ENCODE measurements at places on chromosomes 7 and 10. TPM values are rescaled to one million over a fixed set of nuclear protein-coding genes. Genes with fewer than 3 reads are reported as not detected.

GRCh38 chr7:79923953-79924352 lies 210.7 kb upstream of the GNAI1 start:
- no peak for DNase-seq

GRCh38 chr10:60934215-60935175 lies 9.5 kb downstream of the RHOBTB1 start:
- DNase-seq: peak; percentile 48

CFAP46 gene
- total RNA-seq: 0.41 TPM

KMT2E gene
- 147 TPM for total RNA-seq

OPN1SW gene
- not detected for total RNA-seq

- peak; percentile 21 for DNase-seq
Measured at GRCh38 chr10:124494046-124494807, 32.6 kb downstream of the LHPP start.

IKZF1 gene
- 6.1 TPM for total RNA-seq

PTPRZ1 gene
- total RNA-seq: 31.5 TPM

- peak; percentile 77 for DNase-seq
Measured at GRCh38 chr10:11823122-11823988, at the start of gene PROSER2. PROSER2 (plus strand) TSS chr10:11823356; CDS start chr10:11852078, 28,722 bp downstream.

- peak; percentile 70 for DNase-seq
Measured at GRCh38 chr10:130014263-130015074, 50.4 kb upstream of the EBF3 start.

FAM25A gene
- total RNA-seq: 25.8 TPM

DNA sequence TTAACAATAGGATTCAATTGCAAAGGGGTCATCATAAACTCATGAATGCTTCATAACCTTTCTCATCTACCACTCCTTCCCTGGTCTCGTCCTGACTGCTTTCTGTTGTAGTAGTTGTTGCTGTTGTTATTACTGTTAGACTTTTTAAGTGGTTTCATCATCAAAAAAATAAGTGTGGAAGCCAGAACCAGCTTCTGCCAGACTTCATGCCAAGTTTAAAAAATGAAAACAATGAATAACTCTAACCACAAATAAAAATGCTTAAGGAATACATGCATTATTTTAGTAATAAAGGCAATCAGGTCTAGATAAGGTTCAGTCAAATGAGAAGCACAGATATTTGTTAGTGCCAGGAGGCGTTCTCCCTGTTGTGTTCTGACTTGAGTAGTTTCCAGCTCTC lies 85.4 kb downstream of the PCLO start:
- DNase-seq: no peak

- no peak for DNase-seq
Measured at GRCh38 chr7:115252461-115252860, 330.6 kb downstream of the MDFIC start.

DNA sequence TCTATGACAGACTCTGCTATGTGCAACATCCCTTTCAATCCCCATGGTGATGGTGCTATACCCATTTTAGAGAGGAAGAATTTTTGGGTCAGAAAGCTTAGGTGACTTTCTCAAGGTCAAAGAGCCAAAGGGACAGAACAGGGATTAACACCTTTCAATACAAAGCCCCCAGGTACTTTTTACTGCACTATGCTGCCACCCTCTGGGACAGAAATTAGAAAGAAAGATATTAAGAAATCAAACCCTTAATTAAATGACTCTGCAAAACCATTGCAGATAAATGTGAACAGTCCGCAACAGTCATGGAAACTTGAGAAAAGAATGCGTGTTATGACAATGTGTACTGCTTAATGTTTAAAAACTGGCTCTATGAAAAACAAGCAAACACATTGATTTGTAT lies 673.7 kb downstream of the MAGI2 start:
- no peak for DNase-seq

NME8 gene
- total RNA-seq: 0.10 TPM

DNA sequence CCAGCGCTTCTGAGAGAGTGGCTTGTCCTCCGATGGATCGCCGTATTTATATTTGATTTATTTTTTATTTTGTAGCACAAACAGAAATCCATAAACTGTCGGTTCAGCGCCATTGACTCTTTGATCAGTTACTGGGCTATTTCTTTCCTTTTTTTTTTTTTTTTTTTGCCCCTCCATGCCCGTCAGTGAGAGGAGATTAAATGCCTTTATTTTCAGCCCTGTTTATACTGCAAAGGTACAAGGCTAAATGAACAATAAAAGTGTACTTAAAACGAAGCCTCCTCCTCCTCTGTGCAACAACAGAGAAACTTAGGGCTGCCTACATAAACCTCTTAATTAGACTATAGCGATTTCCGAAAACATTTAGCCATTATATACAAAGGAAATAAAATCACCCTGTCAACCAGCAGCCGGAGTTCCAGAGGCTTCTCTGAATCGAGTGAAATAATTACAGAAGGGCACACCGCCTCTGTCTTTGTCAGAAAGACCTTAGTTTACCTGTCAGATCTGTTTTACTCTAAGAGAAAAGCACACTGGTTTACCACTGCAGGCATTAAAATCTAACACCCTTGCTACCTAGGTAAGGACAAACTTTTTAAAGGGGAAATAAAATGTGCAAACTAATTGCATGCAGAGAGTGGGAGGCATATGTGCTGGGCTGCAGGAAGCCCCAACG lies 3.5 kb downstream of the EBF3 start:
- DNase-seq: peak; percentile 55

DNA sequence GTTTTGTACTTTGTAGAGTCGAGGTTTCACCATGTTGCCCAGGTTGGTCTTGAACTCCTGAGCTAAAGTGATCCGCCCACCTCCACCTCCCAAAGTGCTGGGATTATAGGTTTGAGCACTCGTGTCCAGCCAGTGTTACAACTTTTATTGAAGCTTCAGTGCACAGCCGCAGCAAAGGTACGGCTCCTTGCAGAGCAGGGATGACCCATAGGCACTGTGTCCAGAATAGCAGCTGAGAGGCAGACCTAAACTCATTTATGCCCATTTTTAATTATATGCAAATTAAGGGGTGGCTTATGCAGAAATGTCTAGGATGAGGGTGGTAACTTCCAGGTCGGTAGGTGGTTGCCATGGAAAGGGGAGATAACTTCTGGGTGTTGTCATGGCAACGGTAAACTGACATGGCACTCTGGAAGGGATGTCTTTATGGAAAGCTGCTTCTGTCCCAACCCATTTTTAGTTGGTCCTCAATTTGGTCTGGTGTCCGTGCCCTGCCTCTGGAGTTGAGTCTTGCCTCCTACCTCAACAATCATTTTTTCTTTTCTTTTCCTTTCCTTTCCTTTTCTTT lies 22.7 kb downstream of the NYAP1 start:
- DNase-seq: no peak

GRCh38 chr7:150876817-150877526 lies 24.7 kb downstream of the AOC1 start:
- DNase-seq: peak; percentile 95

NEUROG3 gene
- total RNA-seq: not detected

TMEM270 gene
- not detected for total RNA-seq

GRCh38 chr7:1377111-1377909 lies 82.0 kb downstream of the MICALL2 start:
- DNase-seq: no peak

DLX6 gene
- not detected for total RNA-seq

CTAGE6 gene
- 0.72 TPM for total RNA-seq

- DNase-seq: no peak
Measured at GRCh38 chr7:3009086-3009485, 34.6 kb downstream of the CARD11 start.

MOGAT3 gene
- not detected for total RNA-seq

- DNase-seq: no peak
Measured at GRCh38 chr10:6654571-6654970, 74.5 kb upstream of the PRKCQ start.

DNA sequence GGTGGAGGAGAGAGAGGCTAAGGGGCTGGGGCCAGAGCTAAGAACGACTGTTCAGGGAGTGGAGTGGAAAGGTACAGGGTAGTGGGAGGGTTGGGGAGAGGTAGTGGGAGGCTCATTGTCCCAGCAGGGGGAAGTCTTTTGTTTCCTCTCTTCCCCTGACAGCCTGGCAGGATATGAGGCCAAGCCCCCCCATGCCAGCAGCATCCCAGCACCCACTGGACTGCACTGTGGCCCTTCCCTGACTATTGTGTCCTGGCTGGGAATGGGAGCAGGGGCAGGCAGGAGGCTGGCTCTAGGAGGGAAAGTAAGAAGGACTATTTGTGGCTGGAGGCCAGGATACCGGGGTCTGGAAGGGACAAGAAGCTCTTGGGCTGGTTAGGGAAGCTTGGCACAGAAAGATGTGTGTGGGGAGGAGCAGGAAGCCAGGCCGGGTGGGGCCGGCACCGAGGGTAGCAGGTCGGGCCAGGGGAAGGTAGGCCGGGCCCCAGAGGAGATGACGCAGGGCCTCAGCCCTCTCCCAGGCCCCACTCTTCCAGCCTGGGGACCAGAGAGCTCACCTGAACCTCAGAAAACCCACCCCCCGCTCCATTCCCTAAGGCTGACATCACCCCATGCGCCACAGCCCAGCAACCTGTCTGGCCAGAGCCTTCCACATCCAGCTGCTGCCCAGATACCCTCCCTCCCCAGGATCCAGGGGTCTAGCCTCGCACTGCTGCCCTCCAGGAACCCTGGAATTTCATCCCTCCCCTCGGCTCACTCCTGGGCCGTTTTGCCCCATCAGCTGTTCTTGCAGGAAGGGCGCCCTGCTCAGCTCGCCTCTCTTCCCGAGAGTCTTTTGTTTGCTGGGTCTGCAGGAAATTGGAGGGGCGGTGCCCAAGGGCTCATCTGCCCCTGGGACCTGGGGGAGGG lies 8.8 kb upstream of the EPHB4 start:
- peak; percentile 64 for DNase-seq

TMEM139 gene
- total RNA-seq: 0.51 TPM

- DNase-seq: no peak
Measured at GRCh38 chr7:28627896-28628295, 215.6 kb downstream of the CREB5 start.

GRCh38 chr7:91491868-91492267 lies 227.6 kb downstream of the FZD1 start:
- DNase-seq: no peak

GRCh38 chr7:15507171-15507570 lies 54.6 kb downstream of the AGMO start:
- no peak for DNase-seq

DNA sequence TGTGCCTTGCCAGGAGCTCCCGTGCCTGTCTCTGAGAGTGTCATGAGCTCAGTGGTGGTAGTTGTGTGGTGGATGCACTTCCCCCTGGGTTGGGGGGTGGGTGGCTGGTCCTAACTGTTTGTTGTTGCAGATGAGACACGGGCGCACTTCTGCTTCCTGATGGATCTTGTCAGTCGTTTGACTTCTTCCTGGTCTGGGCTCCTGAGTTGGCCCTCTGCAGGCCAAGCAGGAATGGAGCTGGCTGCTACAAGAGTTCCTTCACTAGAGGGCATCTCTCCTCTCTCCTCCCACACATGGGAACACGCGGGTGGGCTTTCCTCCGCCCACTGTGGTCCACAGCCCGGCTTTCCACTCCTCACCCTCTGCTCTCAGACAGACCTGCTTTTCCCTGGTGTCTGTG lies 82.0 kb downstream of the BMS1 start:
- DNase-seq: no peak

SEMA3A gene
- 16.1 TPM for total RNA-seq

DNA sequence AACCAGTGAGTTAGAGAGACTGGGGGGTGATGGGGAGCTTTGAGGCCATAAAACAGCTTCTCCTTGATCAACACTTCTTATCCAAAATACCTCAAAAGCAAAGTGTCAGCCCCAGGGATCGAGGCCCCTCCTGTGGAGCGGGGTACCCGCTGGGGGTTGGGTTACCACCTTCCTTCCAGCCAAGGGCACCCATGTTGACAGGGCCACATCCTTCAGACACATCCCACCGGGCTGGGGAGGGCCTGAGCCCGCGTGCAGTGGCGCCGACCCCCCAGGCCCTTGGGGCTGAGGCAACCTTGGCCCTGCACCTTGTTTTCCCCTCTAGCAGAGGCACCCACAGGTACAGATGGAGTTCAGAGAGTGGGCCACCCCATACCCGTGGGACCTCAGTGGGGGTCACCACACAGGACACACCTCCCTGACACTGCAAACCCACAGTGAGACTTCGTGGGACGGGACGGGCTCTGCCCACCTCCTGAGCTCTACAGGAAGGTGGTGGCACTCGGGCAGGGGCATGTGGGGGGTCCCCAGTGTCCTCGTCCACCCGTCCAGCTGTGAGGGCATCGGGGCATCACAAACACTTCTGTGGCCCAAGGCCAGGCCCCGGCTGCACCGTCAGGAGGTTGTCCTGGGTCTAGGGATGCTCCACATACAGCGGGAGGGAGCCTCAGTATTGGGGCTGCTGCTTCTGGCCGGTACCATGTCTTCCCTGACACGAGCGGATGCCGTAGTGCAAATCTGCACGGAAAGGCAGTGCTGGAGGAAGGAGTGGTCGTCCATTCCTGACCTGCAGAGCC lies 10.7 kb downstream of the DPYSL4 start:
- no peak for DNase-seq

- DNase-seq: no peak
Measured at GRCh38 chr7:29431686-29432085, 131.9 kb upstream of the PRR15 start.

DNA sequence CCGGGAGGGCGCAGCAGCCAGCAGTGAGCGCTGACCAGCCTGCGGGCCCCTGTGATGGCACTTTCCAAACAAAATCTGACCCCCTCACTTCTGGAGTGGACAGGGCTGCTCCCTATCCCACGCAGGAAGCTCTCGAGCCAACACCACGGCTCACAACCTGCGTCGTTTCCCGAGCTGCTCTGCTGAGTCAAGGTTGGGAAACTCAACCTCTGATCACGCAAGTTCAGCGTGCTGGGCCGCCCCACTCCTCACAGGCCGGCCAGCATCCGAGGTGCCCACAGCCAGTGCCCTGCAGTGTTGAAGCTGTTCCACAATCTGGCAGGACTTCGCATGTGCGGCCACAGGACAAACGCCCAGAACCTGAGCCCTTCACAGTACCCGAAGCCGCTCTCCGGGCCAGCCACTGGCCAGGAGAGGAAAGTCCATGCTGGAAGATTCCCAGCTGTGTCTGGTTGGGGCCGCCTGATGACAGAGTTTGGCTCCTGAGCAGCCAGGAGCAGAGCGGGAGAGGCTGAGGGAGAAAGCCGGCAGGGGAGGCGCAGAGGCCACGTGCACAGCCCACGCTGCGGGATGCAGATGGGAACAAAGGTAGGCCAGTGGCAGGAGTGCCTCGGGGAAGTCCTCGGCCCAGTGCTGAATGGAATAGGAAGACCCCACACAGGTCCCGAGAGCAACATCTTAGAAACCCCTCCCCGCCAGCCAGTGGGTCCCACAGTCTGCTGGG lies 263.3 kb upstream of the TCERG1L start:
- no peak for DNase-seq

DNA sequence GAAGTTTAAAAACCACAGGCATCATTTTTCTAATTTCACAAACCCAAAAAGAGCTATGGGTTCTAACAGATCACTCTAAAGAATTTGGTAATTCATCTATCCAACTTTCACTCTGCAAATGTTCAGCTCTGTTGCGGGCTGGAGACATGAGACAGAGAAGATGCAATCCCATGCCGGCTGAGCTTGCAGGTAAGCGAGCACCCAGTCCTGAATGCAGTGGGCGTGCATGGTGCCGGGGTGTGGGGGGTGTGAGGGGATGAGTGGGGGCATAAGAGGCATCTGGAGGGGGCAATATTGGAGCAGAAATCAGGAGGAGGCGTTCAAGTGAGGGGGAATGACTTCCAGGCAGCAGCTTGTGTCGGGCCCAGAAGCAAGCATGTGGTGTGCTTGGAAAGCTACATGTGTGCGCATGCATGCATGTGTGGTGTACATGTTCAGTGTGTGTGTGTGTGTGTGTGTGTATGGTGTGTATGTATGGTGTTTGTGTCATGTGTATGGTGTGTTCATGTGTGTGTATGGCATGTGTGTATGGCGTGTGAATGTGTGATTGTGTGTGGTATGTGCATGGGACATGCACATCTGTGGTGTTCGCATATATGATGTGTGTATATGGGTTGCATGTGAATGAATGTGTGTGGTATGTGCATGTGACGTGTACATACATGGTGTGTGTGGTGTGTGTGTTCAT lies 172.9 kb downstream of the PRKCQ start:
- no peak for DNase-seq
